HepG2 (cell line): ENCODE measurements at places on chromosomes 13 and 19.

- DNase-seq = no peak
Measured at GRCh38 chr13:106246666-106247188, 288.7 kb downstream of the EFNB2 start.

- peak; percentile 76 for DNase-seq
Measured at GRCh38 chr19:18401580-18402112, 4.2 kb upstream of the LRRC25 start.

DNA sequence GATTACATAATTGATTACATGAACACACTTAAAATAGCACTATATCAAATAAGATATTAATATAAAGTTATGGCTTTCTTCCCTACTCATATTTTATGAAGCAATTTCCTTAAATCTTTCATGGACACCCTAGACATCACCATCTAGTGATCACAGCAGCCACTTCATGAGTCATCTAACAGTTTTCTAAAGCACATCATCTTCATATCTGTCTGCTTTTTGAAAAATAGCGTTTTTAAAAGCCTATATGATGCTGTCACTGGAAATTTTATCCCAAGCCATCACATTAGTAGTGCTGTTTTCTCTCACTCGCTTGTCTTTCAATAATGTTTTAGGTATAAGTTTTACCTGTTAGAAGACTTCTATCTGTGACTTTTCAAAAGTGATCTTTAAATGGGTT lies 326.1 kb downstream of the SLITRK6 start:
- no peak for DNase-seq

DNA sequence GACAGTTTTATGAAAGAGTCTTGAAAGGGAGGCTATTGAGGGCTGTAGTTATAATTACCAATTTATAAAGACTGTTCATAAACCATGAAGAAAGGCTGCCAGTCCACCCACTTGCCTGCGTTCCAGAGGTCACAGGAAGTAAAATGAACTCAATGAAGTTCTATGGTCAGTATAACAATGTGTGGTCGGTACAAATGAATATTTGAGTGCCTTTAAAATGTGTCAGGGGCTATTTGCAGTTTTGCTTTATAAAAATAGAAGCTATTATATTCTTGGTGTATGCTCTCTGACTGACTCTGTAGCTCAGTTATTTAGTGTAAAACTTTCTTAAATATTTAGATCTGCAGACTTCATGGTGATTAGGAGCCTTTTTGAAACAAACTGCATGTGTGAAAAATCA lies 47.0 kb downstream of the ESD start:
- DNase-seq = no peak

- DNase-seq = peak; percentile 53
Measured at GRCh38 chr13:74325106-74325505, 190.9 kb upstream of the KLF12 start.

- no peak for DNase-seq
Measured at GRCh38 chr13:31670831-31671617, 68.3 kb upstream of the RXFP2 start.

DNA sequence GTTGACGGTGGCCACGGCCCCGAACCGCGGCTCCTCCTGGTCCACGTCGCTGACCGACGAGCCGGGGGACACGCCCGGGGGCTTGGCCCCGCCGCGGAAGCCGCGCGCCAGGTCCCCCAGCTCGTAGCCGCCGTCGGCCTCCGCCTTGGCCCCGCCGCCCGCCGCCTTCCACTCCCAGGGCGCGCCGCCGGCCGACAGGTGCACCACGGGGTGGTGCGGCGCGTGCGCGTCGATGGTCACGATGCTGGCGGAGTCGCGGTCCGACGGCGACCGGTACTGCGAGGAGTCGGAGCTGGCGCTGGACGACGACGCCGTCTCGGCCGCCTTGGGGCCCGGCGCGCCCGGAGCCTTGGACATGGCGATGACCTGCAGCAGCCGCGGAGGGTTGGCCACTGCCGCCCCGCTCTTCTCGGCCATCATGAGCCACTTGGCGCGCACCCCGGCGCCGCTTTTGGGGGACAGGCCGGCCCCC lies 9.0 kb downstream of the PLPPR3 start:
- DNase-seq = no peak

DNA sequence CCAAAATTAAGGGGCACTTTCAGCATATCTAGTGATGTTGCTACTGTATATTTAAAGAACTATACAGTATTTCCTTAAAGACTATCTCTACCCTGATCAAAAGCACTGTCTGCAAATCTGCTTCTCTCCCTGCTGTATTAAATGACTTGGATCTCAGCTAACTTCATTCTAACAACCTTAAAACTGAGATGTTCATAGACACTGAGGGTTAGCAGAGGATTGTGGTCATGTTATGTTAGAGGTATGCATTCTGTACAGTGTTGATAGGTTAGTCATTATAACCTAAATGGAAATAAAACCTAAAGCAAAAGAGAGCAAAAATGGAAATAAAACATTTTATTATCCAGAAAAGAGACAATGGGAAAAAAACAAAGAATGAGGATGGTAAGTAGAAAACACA lies 9.9 kb downstream of the GPR183 start:
- DNase-seq = no peak

DNA sequence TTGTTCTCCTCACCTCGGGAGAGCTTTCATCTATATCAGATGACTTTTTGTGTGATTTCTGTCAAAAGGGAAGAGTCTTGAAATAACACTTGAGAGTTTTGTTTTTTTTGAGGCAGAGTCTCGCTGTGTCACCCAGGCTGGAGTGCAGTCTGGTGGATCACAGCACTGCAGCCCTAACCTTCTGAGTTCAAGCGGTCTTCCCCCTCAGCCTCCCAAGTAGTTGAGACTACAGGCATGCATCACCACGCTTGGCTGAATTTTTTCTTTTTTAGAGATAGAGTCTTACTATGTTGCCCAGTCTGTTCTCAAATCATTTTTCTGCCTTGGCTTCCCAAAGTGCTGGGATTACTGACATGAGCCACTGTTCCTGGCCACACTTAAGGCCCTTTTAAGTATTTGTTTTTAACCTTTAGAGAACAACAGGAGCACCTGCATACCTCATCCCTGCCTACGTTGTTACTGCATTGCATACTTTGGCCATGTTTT lies 11.4 kb downstream of the NDFIP2 start:
- DNase-seq = no peak

DNA sequence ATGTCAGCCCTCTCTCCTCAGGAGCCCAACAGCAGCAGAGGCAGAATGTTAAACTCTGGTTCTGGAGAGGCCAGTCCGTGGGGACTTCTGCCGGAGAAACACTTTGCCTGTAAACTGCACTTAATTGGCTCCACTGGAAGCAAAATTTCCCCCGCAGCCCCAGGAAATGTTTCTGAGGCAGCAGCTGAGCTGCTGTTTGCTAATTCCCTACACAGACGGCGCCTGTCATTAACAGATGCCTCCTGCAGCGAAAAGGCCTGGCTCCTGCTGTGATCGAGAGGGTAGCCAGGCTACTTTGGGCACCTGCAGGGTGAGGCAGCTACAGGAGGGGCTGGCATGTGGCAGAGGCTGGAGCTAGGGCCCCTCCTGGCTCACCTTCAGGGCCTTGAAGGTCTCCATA lies 5.2 kb upstream of the TM6SF2 start:
- DNase-seq = no peak

- no peak for DNase-seq
Measured at GRCh38 chr19:35223862-35224505, 4.6 kb downstream of the FAM187B start.

DNA sequence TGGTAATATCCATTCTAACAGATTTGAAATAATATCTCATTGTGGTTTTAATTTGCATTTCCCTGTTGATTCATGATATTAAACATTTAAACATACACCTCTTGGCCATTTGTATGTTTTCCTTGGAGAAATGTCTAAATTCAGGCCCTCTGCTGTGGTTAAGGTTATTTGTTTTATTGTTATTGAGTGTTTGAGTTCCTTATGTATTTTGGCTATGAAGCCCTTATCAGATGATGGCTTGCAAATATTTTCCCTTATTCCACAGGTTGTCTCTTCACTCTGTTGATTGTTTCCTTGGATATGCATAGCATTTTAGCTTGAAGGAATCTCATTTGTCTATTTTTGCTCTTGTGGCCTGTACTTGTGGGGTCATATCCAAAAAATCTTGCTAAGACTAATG lies 303.6 kb downstream of the GPC5 start:
- no peak for DNase-seq

DNA sequence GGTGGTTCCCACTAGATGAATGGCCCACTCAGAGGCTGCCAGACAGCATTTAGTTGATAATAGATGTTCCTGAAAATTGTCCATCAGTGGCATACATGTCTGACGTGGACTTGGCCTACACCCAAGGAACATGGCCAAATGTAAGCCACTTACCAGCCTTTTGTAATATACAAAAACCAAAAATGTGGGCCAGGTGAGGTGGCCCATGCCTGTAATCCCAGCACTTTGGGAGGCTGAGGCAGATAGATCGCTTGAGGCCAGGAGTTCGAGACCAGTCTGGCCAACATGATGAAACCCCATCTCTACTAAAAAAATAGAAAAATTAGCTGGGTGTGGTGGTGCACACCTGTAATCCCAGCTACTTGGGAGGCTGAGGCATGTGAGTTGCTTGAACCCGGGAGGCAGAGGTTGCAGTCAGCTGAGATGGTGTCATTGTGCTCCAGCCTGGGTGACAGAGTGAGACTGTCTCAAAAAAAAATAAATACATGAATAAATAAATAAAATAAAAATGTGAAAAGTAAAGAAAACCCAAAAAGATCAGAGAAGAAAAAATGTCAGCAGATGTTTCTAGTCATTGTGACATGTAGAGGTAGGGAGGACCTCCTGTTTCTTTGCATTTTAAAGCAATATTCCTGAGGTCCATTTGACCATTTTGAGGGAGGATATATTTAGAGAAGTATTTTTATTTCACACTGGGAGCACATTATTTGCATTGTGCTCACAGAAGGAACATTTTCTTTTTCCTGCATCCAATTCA lies 7.1 kb upstream of the WTIP start:
- no peak for DNase-seq

DNA sequence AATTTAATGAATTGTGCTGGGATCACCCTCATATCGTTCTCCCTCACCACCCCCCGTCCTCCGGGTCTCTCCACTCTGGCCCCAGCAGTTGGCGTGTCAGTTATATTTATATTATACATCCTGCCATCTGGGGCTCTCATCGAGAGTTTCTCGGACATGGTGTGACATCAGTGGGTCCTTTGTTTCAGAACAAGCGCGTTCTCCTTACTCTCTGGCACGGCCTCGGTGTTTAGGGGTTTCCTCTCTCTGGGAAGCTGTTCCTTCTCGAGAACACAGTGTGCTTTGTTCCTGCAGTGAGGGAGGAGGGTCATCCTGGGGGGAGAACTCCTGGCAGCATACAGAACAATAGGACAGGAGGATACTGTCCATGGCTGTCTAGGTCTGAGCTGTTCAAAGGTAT lies 9.8 kb upstream of the MCF2L start:
- peak; percentile 46 for DNase-seq

DNA sequence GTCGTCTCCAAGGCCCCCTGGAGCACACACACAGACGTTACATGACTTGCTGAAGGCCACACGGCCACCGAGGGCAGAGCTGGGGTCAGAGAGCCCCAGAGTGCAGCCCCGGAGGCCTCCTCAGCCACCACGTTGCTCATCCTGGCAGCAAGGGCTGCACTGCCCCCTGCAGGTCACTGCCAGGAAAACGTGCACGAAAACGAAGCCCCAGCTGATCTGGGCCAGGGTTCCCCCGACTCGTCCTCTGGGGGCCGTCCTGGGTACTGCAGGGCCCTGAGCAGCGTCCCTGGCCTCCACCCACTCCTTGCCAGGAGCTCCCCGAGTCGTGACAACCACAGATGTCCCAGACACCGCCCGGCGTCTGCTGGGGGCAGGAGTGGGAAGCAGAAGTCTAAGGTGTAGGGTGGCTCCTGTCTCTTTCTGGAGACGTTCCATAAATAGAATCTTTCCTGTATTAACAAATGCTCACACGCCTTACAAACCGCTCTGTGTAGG lies 3.4 kb downstream of the TPGS1 start:
- peak; percentile 82 for DNase-seq

DNA sequence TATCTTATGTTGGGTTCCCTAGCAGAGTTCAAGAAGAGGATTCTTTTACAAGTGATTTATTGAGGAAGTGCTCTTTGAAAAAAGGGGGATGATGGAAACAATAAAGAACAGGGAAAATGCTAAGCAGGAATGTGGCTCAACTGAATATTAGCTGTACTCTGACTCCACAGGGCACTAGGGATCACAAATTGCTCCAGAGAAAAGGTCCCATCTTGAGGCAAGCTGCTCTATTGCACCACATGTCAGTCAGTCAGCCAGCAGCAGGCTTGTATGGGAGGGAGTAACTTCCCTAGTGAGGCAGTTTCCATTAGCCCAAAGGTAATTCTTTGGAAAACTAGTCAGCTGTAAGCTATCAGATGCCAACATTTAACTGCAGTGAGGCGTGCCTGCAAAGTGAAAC lies 73.3 kb upstream of the FNDC3A start:
- DNase-seq = no peak

GRCh38 chr19:13002166-13002898 lies 7.1 kb downstream of the NFIX start:
- no peak for DNase-seq

DNA sequence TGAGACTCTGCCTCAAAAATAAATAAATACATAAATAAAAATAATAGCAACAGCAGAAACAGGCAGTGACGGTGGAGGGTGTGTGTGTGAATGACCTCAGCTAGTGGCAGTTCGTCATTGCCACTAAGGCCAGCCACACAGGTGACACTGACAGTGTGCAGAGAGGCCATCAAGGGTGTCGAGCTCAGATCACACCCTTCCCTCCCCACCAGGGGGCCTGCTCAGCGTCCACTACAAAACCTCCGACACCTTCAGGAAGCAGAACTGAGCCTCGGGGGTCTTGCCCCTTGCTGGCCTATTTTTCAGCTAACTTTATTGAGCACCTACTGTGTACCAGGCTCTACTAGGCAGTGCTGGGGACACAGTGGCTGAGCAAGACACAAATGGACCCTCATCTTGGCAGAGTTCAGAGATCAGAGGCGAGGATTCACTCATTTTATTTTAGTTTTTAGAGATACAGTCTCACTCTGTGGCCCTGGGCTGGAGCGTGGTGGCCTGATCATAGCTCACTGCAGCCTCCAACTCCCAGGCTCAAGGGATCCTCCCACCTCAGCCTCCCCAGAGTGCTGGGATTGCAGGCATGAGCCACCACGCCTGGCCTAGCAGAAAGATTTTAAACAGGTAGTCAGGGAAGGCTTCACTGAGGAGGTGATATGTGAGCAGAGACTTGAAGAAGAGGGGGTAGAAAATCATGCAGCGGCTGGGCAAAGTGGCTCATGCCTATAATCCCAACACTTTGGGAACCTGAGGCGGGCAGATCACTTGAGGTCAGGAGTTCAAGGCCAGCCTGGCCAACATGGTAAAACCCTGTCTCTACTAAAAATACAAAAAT lies 30.3 kb upstream of the SEMA6B start:
- DNase-seq = peak; percentile 65

GRCh38 chr19:46806656-46807055 lies 18.3 kb upstream of the SLC1A5 start:
- no peak for DNase-seq

DNA sequence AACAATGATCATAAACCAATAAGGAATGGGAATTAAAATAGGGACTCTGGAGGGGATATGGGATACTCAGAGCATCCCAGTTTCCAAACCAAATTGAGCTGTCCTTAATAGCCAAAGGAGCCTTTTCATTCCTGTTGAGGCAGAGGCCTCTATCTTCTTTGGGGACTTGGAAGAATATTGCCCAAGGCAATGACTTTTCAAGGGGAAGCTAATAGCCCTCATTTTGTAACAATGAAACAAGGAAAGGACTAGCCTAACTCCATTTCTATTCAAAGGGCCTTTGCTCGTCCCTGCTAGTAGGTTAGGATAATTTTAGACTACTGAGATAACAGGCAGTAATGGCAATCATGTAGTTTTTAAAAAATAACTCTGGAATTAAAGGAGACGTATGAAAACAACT lies 789.8 kb upstream of the SLITRK5 start:
- DNase-seq = no peak
